ENCODE measurements at places on chromosomes 13 and 19.

DNA sequence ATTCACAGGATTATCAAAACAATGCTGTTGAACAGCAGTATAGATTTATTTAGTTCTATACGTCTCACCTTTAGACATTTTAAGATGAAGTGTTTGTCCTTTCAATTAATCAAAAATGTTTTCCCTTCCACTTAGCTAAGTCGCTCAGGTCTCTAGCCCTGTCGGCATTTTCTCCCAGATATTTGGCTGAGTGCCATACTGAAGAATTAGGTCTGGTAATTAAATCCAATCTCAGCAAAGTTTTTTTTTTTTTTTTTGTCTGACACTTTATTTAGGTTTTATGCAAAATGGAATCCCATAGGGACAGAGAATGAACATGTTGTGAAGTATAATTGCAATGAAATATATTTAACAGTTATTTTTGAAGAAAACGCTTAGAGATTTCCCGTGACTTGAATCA is 44.1 kb downstream of the RFC3 start:
- no peak for DNase-seq

GRCh38 chr13:38763446-38764381 is 76.8 kb downstream of the FREM2 start:
- DNase-seq, result no peak

DNA sequence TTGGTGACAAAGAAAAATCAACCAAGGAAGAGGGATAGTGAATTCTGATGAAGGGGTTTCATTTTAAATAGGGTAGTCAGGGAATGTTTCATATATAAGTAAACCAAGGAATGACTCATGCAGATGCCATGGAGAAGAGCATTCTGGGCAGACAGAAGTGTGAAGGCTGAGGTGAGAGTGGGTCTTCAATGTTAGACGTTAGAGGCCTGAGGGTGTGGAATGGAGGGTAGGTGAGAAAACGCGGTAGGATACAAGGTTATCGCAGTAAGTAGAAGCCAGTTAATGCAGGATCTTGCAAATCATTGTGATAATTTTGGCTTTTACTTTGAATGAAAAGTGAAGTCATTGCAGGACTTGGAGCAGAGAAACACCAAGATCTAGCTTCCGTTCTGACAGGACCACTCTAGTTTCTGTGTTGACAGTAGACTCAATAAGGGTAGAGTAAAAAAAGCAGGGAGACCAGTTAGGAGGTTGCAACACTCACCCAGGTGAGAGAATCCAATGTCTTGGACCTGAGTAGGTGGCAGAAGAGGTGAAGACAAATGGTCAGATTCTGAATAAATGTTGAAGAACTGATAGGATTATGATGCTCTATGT is 225.2 kb upstream of the TMTC4 start:
- no peak for DNase-seq

GRCh38 chr13:96783057-96783456 is 211.2 kb downstream of the OXGR1 start:
- DNase-seq, result no peak

DNA sequence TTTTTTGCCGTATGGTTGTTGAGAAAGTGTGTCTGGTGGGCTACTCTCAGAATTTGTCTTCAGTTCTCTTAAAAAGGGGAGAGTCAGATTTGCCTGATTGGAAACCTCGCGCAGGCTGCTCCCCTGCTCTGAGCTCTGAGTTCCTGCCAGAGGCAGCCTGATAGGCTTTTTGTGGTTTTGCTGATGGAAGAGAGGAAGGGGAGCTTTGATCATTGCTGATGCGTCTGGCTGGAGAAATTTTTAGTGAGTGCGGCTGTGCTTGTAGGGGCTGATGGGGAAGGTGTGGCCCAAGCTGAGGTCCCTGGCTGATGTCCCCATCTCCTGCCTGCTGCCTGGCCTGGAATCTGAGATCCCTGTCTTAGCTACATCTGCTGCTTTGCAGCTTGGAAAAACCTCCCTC is 2.8 kb downstream of the CHST8 start:
- no peak for DNase-seq

All from progenitor cell of endocrine pancreas (in vitro differentiated cells).